Activated CD4-positive, alpha-beta T cell treated with anti-CD3 and anti-CD28 coated beads, Interleukin-2, amount 50 U/mL, for 1 hour (primary cell): ENCODE measurements at places on chromosomes 6 and 20.

DNA sequence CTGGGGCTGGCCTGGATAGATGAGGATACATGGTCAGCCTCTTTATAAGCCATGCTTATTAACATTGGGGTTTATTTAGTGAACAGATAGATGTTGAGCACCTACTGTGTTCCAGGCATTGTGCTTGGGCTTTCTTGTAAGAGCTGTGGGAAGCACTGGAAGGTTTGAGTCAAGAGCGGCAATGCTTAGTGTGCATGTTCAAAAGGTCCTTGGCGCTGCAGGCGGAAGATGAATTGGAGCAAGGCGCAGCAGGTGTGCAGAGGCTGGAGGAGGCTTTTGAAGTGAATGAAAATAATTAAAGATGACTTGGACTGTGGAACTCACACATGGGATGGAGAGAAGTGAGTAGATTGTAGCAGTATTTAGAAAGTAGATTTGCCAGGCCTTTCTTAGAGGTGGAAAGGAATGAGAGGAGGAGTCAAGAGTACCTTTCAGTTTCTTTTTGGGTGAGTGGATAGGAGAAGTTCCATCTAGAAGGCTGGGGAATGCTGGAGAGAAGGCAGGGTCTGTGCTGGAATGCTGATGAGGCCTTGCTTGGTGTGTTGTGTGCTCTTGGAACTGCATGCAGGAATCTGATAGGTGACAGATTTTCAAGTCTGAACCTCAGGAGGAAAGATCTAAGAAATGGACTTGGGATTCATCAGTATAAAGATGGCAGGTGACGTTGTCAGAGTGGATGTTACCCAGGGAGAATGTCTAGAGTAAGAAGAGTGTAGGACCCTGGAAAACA is 26.4 kb downstream of the SNX9 start:
- DNase-seq = no peak

DNA sequence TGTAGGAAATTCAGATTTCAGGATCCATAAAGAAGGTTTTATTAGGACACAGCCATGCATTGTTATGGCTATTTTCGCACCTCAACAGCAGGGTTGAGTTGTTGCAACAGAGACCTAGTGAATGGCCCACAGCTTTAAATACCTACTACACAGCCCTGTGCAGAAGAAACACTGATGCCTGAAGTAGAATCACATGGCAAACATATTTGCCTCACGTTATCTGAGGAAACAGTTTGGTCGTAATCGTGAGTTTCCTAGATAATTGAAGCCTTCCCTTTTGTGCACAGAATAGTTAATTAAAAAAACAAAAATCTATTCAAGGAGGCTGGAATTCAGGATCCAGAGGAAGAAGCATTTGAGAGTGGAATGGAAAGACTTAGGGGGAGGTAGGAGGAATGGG is 55.1 kb downstream of the GCNT2 start:
- DNase-seq = no peak

GRCh38 chr6:132357120-132357519 is 44.2 kb downstream of the MOXD1 start:
- DNase-seq = no peak

DNA sequence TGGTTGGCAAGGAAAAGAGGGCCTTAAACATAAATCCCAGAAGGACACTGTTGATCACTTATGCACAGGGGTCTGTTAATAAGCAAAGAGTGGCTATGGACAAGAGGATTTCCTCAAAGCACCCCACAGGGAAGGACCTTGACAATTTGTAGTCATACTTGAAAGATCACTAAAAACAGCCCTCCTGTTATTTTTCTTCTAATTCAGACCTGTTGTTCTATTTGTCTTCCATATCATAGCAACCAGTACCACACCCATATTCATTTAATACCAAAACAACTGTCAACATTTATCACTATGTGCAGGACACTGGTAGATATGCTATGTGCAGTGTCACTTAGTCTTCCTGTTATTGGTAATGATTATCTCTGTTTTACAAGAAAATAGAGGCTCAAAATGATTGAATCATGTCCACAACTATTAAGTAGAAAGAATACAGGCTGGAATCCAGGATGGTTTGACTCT is 3.2 kb upstream of the DYNLRB1 start:
- no peak for DNase-seq

GRCh38 chr6:148983966-148984365 is 237.1 kb downstream of the UST start:
- DNase-seq = no peak

- DNase-seq = no peak
Observed at GRCh38 chr20:44981736-44982406, 15.6 kb downstream of the STK4 start.

- no peak for DNase-seq
Observed at GRCh38 chr6:47700596-47700995, 2.2 kb downstream of the ADGRF4 start.

DNA sequence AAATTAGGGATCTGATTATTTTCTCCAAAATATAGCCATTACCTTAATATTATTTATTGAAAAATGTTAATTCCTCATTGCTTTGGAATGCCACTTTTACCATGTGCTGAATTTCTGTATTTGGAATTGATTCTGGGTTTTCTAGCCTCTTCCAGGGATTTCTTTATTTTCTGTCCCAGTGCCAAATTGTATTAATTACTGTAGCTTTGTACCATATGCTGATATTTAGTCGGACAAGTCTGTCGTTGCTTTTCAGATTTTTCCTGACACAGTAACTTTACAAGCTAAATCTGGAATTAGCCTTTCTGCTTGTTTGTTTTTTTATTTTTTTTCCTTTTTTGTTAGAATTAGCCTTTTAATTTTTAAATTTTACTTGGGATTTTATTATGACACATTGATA is 10.9 kb upstream of the TMEM14B start:
- no peak for DNase-seq

DNA sequence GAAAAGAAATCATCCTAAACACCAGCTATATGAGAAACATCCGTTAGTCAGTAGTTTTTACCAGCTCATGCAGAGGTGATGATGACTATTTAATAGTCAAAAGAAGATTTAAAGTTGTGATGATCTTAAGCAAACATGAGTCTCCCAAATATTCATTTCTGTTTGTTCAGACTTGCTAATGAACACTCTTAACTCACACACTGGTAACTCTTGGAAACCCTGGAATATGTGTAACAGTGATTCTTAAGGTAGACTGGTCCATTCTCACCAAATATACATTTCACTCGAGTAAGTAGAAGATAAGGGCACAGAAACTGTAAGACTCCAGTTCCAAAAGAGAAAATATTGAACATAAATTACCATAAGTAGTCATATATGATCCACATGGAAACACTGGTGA is 29.1 kb downstream of the RSPO3 start:
- no peak for DNase-seq

GRCh38 chr6:138088326-138088762 is 18.9 kb downstream of the PERP start:
- no peak for DNase-seq
